ENCODE measurements at places on chromosomes 12 and 14.

DNA sequence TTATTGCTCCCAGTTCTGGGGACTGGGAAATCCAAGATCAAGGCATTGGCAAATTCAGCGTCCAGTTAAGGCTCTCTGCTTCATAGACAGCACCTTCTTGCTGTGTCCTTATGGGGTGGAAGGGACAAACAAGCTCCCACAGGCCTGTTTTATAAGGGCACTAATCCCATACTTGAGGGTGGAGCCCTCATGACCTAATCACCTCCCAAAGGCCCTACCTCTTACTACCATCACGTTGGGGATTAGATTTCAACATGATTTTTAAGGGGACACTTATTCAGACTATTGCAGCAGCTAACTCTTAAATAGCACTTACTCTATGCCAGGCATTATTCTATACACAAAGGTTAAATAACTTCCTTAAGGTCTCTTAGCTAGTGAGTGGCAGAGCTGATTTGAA is 17.3 kb downstream of the TOGARAM1 start:
- DNase-seq = no peak

DNA sequence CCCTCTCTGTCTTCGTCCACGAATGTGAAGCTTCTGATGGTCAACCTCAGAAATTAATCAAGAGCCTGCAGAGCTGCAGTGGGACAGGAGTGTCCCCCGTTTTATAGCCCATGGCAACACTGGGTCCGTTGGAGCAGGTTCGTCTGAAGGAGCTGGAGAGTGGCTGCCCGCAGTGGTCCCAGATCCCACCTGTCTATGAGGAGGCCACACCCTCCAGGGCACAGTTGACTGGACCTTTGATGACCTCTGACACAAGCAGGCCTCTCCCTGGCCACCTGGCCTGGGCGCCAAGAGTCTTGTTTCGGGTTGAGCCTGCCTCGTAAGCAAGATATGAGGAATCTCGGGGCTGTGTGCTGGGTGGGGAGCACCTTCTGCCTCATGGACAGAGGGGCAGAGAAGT is 100.7 kb upstream of the SFSWAP start:
- no peak for DNase-seq

DNA sequence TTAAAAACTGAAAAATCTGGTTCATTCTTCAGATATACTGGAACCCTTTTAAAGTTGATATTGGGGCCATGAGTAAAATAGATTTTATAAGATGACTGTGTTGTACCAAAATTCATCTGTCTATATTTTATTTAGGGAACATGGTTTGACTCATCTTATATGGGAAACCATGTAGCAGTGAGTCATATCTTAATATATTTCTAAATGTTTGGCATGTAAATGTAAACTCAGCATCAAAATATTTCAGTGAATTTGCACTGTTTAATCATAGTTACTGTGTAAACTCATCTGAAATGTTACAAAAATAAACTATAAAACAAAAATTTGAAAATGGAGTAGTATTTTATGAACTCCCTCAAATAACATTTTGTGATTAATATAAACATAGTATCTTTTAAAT is 14.2 kb downstream of the PTGER2 start:
- DNase-seq = no peak

DNA sequence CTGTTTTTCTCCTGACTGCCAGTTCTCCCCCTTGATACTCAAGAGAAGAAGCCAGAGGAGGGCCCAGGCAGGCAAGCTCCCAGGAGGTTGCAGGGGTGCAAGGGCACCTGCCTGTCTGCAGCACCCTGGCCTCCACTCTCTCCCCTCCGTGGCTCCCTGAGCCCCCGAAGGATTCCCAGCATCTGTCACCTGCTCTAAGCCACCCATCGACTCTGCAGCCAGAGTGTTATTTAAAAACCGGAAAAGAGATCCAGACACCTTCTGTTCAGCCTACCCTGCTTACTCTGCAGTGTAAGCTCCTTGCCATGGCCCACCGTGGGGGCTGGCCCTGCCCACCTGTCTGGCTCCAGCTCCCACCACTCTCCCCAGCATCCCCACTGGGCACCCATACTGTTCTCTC is 121.4 kb downstream of the KSR2 start:
- DNase-seq = no peak

- DNase-seq = peak; percentile 66
Observed at GRCh38 chr12:27549801-27550652, 26.0 kb downstream of the PPFIBP1 start.

DNA sequence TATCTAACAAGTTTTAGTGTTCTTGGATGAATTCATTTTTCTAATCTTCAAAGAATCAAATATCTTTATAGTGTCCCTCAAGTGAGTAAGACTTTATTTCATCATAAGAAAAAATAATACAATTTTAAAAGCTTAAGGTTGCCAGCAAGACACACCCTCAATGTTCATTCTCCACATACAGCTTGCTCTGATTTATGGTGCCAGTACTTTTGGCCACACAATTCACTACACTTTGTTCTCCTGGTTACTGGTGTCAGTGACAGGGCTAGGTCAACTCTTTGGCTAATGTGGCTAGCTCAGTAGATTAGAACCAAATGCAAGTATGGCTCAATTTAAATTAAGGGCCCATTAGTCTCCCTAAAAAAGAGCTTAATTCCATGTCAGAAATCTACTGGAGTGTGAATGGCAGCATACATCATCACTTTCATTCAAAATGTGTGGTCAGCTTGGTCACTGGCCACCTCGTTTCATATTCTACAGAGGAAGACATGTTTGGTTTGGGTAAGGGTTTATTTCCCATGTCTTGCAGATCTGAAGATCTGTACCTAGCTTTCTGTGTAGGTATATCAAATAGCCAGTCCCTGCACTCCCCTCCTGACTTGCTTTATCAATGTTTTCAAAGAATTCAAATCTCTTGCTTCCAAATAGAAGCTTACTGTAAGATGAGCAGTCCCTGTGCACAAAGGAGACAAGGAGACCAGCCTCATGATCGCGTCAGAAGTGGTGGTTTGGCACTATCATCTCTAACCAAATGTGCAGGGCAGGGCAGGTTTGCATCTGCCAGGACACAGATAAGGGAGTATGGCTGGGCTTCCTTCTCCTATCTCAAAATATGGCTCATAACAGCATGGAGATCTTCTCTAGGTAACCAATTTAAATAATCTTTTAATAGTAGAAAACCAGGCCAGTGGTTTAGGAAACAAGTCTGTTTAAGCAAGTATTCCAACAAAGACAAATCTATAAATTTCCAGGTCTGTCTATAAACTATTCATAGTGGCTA is 31.3 kb downstream of the HECTD4 start:
- DNase-seq = no peak

DNA sequence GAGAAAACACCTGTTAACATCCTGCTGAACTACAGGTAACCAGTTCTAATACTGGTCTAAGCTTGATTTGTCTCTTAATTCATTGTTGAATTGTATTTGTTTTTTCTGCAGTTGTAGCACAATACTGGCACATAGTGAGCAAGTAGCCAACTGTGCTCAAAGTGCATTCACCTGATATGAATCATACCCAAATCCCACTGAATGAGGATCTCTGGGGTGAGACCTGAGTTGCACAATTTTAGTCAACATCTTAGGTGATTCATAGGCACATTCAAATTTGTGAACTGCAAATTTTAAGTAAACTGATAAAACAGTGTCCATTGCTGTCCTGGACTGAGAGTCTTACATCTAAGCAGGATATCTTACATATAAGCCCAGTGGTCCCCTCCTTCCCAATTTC is 12.8 kb downstream of the KCNC2 start:
- no peak for DNase-seq

DNA sequence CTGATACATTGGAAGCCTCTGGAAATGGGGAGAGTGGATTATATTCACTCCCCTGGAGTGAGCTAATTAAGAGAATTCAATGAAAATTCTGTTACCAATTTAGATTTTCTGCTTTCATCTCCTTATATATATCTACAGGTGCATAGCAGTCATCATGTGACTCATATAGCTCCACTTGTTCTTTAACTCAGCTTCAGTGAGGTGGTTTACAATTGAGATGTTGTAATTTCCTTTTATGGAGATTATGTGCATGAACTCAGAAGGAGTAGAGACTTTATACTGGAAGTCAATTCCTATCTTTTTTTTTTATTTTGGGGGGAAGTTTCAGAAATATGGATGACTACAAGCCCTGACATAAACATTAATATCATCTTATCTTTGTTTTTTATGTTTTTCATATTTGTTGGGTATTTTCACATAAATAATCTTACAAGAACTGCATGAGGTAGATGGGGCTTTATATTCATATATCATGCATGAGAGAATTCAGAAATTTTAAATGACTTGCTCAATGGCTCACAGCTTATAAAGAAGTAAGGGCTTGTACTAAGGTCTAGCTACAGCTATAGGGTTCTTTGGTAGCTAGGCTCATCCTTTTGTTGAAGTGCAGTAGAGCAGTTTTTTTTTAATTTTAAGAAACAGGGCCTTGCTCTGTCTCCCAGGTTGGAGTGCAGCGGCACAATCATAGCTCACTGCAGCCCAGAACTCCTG is 92.3 kb upstream of the SCAF11 start:
- DNase-seq = no peak

- DNase-seq = no peak
Observed at GRCh38 chr12:103955811-103956508, 9.7 kb upstream of the TDG start.

DNA sequence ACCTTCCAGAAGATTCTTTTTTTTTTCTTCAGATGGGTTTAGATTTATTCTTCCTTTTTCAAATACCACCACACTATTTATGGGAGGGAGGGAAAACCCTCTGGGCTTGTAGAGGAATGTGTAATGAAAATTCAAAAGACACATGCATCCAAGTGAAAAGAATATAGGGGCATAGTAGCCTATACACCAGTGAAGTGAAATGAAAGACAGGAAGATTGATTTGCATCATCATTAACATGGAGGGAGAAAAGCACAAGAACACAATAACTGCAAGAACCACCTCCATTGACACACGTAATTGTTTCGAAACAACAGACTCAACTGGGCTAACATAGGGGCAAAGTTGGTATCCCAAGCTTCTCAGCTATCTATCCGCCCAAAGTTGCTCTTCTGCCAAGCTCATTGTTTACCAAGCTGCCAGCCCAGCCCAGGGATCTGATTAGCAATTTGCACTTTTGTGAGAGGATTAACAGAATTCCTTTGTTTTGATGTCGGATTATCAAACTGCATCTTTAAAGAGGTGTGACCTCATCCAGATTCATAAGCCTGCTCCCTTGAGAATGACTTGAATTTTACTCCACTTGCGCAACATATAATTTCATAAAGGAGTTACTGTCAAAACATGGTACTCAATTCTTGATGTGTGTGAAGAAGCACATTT is 430.5 kb upstream of the SOX5 start:
- DNase-seq = no peak

DNA sequence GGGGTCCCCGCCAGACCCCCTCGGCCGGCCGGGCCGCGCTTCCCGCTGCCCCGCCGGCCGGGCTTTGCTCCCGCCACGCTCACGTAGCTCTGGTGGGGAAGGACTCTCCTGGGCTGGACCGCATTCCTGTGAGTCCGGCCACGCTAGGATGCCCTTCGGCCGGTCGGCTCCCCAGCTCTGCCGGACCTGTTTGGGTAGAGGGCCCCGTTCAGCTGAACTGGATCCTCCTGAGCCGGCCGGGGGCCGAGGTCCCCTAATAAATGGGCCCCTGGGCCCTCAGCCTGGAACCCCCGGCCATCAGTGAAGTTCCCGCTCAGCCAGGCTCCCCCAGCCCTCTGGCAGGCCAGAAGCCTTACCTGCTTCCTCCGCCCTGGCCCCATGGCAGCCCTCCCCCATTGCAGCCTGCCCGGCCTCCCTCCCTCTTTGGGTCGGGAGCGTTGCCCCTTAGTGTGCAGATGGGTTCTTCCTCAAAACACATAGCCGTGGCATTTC is 593 bp downstream of the UNC119B start:
- DNase-seq = no peak

- DNase-seq = no peak
Observed at GRCh38 chr12:80419644-80420043, 24.4 kb upstream of the PTPRQ start.

- DNase-seq = no peak
Observed at GRCh38 chr14:54490445-54491175, 1.8 kb upstream of the GMFB start.

GRCh38 chr12:124071075-124071443 is 98.0 kb downstream of the ZNF664 start:
- no peak for DNase-seq

GRCh38 chr14:98958632-98959031 is 313.4 kb downstream of the BCL11B start:
- no peak for DNase-seq

- no peak for DNase-seq
Observed at GRCh38 chr12:2054091-2055018, 1.6 kb downstream of the CACNA1C start.

DNA sequence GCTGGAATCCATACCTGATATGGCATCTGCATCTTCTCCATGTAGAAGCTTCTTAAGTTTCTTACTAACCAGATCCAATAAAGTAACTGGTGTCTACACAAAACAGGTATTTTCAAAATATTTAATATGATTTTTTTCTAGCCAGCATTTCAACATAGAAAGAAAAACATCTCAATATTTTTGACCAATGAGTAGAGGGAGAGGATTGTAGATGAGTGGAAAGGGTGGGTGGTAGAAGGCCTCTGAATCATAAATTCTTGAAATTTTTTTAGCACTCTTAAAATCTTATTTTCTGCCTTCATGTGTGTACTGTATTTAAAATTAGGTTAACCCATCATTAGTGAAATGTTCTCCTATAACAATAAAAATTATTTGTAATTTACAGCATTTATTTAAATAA is 18.0 kb downstream of the DEPDC4 start:
- DNase-seq = no peak

- DNase-seq = no peak
Observed at GRCh38 chr14:59852350-59852749, 18.2 kb downstream of the RTN1 start.

DNA sequence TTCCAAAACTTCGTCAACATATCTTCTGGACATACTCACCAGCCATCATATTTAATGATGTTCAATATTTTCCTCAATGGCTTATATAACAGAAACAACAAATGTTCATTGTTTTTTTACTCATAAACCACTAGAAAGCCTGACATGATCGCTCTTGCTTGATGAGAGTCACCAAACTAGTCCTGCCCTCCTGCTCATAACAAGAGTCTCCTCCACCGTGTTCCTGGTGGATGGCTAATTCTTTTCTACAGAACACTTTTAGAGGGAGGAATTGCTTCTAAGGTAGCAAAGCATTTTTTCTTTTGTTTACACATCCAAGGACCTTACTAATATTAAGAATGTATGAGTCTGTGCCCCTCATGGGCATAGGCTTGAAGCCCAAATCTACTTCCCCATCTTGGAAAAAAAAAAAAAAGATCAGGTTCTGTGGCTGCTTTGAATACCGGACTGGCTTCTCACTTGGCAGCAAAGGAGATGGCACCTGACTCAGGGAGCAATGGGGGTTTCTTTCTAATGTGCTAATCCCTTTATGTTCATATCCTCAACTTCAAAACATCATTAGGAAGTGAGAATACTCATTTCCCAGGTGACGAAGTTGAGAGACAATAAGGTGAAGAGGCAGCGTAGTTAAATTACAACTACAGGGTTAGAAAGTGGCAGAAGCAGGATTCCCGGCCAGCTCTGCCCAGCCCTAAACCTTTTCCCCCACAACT is 188.8 kb downstream of the EPS8 start:
- no peak for DNase-seq

Measured in left renal cortex interstitium (tissue), 4 donors.